Frontal cortex (tissue), 4 donors: ENCODE measurements at places on chromosomes 11 and 22.

GRCh38 chr22:42039271-42039670 lies 31.3 kb downstream of the NAGA start:
- no peak for DNase-seq

- no peak for DNase-seq
Measured at GRCh38 chr11:66327171-66328030, 8.8 kb downstream of the RIN1 start.

GRCh38 chr22:43925433-43926348 lies 2.1 kb downstream of the PNPLA3 start:
- DNase-seq: no peak

- DNase-seq: peak; percentile 47
Measured at GRCh38 chr11:8206251-8207079, 37.6 kb upstream of the RIC3 start.

DNA sequence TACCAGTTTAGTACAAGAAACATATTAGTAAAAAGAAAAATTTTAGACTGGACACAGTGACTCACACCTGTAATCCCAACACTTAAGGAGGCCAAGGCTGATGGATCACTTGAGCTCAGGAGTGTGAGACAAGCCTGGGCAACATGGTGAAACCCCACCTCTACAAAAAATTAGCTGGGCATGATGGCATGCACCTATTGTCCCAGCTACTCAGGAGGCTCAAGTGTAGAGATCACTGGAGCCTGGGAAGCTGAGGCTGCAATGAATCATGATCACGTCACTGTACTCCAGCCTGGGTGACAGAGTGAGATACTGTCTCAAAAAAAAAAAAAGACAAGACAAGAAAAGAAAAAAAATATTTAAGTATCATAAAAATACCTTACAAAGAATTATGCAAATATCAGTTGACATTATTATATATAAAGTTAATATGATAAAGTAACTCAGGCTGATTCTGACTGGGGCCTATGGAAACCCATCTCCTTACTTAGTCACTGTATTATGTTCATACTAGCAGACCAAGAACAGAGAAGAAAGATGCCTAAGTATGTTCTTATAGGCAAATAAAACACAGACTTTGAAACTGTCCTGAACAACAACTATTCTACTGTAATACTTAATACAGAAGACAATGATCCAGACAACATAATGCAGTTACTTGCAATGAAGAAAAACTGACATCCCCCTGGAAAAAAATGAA lies 27.3 kb downstream of the FAM168A start:
- no peak for DNase-seq

DNA sequence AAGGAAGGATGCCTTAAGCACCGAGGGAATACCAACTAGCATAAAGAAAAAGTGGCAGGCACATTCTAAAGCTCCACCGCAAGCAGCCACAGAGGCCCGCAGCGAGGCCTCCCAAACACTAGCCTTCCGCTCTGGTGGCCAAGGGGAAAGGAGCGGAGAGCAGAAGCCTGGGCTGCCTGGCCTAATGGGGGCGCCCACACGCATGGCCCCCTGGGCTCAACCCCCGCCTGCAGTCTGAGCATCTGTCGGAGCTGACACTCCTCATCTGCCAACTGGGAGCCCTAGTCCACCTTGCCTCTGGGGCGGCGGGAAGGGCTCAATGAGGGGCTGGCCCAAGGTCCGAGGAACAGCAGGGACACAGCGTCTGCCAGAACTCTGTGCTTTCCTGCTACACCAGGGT lies 50.1 kb upstream of the WNT11 start:
- no peak for DNase-seq

GRCh38 chr11:933142-933851 lies 7.6 kb downstream of the AP2A2 start:
- no peak for DNase-seq

DNA sequence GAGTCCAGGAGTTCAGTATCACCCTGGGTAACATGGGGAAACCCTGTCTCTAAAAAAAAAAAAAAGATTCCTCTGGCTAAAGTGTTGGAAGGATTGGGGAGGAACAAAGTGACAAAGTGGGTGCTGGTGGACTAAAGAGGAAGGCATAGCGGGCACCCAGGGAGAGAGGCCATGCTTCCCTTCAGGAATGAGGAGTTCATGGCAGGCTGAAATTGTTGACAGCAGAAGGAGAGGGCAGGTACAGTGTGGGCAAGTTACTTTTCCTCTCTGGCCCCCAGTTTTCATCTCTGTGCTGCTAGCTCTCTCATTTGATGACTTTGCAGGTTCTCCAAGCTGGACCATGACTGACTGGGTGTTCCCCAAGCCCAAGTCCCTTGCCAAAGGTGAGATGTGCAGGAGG lies 4.4 kb upstream of the SYT13 start:
- DNase-seq: no peak

DNA sequence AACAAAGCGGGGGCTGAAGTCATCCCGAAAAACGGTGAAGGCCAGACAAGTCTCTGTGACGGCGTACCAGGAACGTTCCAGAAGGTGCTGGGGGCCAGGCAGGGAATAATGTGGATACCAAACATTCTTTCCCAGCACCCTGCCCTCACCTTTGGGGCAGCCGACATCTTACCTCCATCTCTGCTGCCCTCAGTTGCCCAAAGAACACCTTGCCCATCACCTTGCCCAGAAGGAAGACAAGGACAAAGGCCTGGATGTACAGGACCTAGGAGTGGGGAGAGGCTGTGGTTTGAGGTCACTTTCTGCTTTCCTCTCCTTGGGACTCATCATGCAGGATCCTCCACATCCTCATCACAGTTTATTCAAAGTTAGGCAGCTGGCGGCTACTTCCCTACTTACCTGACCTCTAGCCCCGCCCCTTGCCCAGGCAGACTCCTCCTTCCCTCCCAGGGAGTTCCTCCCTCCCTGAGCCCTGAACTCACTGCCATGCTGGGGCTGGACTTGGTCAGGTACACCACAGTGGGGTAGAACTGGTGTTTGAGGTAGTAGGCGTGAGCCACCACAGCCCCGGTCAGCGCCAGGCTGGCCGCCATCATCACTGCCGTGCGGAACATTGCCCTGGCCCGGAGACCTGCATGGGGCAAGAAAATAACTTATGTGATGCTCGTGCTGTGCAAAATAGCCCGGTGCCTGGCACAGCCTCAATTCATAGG lies 1.2 kb downstream of the SYVN1 start:
- peak; percentile 11 for DNase-seq

GRCh38 chr22:37283393-37283937 lies 1.2 kb downstream of the CYTH4 start:
- no peak for DNase-seq

GRCh38 chr11:37560346-37560745 lies 962.3 kb upstream of the RAG2 start:
- DNase-seq: no peak

- DNase-seq: peak; percentile 59
Measured at GRCh38 chr11:123429913-123430720, at the start of gene GRAMD1B. Gene GRAMD1B (plus strand): TSS chr11:123430269. CDS start chr11:123430793, 524 bp downstream.

- DNase-seq: no peak
Measured at GRCh38 chr11:123525097-123525496, 95.0 kb downstream of the GRAMD1B start.

- peak; percentile 64 for DNase-seq
Measured at GRCh38 chr22:41576877-41577276, 12.8 kb downstream of the PMM1 start.

DNA sequence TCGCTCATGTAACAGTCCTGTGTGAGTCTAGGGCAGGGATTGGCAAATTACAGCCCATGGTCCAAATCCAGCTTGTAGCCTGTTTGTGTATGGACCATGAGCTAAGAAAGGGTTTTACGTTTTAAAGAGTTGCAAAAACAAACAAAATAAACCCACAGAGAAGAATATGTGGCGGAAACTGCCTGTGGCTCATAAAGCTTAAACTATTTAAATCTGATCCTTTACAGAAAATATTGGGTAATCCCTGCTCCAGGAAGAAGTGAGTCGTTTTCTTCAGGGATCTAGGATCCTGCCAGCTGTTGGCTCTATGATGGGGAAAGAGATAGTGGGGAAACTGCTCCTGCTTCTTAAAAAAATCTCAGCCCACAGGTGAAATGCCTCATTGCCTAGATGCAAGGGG lies 3.4 kb upstream of the OR6Q1 start:
- no peak for DNase-seq

GRCh38 chr22:40668611-40669411 lies 10.5 kb upstream of the MCHR1 start:
- no peak for DNase-seq

DNA sequence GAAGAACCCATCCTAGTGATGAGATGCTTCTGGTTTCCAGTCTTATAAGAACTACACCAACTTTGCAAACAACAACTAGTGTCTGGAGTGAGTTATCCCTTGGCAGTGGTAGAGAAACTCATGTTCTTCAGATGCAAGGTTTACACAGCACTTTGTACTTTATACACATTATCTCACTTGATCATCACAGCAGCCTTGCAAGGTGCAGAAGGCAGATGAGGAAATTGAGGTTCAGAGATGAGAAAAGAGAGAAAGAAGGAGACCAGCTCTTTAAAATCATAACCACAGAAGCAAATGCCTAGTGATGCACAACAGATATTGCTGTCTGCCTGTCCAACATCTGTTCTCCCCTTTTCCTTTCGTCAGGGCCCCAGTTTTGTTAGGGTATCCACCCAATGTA lies 16.7 kb upstream of the CD44 start:
- DNase-seq: no peak

- no peak for DNase-seq
Measured at GRCh38 chr22:37455896-37456295, 28.6 kb upstream of the ELFN2 start.

- no peak for DNase-seq
Measured at GRCh38 chr11:87033561-87033960, 4.2 kb upstream of the TMEM135 start.

- no peak for DNase-seq
Measured at GRCh38 chr11:124869331-124869730, 4.1 kb downstream of the ROBO3 start.

- DNase-seq: no peak
Measured at GRCh38 chr11:116631201-116631600, 141.6 kb downstream of the BUD13 start.

- no peak for DNase-seq
Measured at GRCh38 chr11:135069890-135070289, 657.8 kb upstream of the B3GAT1 start.

- no peak for DNase-seq
Measured at GRCh38 chr22:27004434-27004833, 347.0 kb downstream of the MIAT start.

DNA sequence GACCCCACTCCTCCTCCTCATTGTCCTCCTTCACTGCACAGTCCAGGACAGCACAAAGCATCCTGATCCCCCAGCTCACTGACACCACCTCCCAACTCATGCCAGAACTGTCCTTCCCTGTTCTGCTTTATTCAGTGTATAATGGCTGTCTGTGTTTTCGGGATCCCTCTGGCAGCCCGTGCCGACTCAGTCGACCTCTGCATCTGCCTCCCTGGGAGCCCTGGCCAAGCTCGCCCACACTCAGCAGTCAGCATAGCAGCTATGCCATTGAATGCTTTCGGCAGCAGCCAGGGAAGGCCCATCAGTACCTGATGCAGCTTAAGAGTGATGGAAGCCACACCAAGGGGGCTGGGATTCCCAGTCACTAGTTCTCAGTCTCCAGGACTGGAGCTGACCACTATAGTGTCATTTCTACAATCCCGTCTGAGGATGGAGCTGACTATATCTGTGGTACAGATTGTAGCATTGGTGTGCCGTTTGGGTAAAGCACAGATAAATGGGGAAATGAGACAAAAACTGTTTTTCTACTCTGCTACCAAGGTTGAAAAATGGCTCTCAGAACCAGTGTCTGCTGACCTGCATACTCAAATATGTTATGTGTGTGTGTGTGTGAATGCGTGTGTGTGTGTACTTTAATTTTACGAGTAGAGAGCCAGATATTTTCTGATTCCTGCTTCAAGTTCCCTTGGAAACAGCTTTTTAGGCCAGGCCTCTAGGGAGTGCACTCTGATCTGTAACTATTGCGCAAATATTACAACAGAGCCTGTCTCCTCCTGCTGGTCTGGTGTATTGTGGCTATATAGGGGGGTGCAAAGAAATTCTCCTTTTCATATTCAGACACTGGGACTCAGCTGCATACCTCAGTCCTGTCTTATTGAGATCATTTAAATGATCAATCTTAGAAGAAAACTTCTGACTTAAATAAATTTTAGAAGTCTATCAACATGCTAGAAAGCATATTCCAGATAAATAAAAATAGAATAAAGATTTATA lies 78.8 kb upstream of the TOP3B start:
- DNase-seq: no peak

- DNase-seq: peak; percentile 85
Measured at GRCh38 chr22:42519525-42520401, at the start of gene RRP7A. Gene RRP7A (minus strand): TSS chr22:42519796. CDS start chr22:42519786, 10 bp downstream.

GRCh38 chr22:37316875-37317371 lies 34.6 kb downstream of the CYTH4 start:
- peak; percentile 71 for DNase-seq

DNA sequence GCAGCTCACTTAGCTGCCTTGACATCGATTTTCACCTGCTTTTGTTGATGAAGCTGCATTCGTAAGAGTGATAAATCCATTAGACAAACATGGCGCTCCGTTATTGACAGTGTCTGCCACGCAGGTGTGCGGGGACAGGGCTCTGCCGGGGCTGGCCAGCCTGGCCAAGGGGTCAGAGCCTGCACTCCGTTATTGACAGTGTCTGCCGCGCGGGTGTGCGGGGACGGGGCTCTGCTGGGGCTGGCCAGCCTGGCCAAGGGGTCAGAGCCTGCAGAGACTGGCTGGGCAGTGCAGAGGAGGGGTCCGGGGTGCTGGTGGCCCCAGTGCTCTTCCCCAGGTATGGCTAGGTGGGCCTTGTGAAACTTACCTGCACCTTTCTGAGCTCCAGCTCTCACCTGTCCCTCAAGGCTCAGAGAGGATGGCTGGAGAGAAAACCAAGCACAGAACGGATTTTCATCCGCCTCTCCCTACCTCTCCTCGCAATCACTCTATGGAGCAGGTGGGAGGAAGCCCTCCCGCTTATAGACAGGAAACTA lies 101.6 kb upstream of the B3GAT1 start:
- no peak for DNase-seq

DNA sequence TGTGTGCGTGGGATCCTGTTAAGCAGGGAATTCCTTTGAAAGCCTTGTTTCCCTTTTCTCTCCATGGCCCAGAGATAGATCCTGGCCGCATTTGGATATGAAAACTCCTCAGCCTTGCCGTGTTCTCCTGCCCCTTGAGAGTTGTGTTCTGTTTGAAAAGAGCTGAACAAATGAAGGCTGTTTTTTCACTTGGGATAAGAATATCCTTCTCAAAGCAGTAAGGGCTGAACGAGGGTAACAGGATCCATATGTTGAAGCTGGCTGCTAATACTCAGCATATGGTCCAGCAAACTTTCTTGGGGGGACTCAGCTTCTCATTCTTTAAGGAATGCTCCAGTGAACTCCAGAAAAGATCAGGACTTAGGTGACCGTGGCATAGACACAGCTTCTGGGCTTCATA lies 114.5 kb upstream of the TTC12 start:
- no peak for DNase-seq

GRCh38 chr11:121576531-121576930 lies 123.8 kb upstream of the SORL1-AS1 start:
- DNase-seq: no peak
